Stimulated activated CD4-positive, alpha-beta T cell treated with anti-CD3 and anti-CD28 coated beads, Interleukin-12 subunit alpha, Interleukin-12 subunit beta, amount 100 ng/mL, for 4 hours (primary cell): ENCODE measurements at places on chromosomes 6 and 20.
A peak's percentile ranks its signal among the peaks of the same experiment; 100 is the strongest.

GRCh38 chr6:144285798-144286502 lies 815 bp downstream of the UTRN start:
- peak; percentile 32 for DNase-seq

- no peak for DNase-seq
Measured at GRCh38 chr6:79334674-79335073, 100.2 kb upstream of the HMGN3 start.

- no peak for DNase-seq
Measured at GRCh38 chr6:167034056-167034455, 34.9 kb downstream of the CEP43 start.

- DNase-seq = no peak
Measured at GRCh38 chr6:151963001-151963400, 155.5 kb downstream of the ESR1 start.

DNA sequence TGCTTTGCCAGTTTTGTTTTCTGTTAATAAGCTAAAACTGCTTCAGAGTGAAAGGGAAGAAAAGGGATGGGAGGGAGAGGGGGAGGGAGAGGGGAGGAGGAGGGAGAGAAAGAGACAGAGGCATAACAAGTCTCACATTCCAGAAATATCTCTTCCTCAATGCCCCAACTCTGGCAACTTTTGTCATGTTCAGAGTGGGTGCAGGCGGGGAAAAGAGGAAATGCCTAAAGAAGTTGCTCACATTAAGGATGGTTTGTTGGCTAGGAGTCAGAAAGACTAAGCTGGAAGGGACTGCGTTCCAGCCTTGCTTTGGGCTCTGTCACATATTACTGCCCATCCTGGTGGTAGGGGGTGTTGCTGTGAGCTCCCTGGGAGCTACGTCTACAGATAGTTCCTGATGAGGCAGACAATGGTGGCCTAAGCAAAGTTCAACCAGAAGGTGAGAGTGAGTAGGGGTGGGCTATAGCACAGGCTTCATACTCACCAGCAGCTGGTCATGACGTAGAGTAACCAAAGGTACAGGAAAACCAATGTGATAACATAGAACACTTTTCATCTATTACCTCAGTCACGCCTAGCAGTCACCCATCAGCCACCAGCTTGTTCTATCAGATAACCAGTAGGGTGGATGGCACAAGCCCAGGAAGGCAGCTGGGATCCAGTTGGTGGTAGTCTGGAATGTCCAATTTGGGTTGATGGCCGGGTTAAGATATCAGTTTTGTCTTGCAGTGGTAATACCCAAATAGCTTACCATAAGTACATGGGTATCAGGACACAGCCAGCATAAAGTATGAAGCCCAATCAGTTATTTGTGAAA lies 2.1 kb downstream of the TSPYL4 start:
- no peak for DNase-seq

GRCh38 chr6:30960907-30961673 lies 20.3 kb downstream of the MUCL3 start:
- DNase-seq = no peak

- no peak for DNase-seq
Measured at GRCh38 chr20:18663932-18664331, 76.1 kb downstream of the DTD1 start.

GRCh38 chr6:42885702-42886101 lies 6.3 kb downstream of the RPL7L1 start:
- no peak for DNase-seq

DNA sequence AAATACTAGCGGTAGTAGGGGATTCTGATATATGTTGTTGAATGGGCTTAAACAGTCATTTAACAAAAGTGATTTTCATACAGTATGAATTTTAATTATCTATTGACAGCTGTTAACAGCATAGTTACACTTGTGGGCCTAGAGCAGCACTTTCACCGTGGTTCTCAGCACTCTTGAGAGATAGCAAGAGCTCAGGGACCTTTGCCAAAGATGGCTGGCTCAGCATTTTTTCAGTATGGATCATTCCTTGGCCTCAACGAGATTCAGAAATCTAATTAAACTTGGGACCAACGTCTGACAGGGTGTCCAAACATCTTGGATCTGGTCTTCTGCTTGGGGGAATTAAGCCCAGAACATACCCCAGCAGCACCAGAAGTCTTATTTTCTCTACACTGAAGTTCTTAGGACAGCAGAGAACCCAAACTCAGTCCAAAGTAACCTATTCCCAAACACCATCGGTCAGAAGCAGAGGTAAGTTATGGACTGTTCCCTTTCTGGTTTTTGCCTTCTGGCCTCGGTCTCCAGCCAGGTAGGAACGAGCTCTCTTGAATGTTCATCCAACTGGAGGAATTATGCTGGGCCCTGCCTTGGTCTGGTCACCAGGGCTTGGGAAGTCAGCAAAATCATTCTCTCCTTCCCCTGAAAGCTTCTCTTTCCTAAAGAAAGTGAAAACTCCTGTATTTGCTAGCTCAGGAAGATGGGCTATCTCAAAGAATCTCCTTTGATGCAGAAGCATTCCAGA lies 25.7 kb downstream of the PRPH2 start:
- no peak for DNase-seq

- DNase-seq = no peak
Measured at GRCh38 chr6:45417436-45417835, 39.7 kb upstream of the SUPT3H start.

DNA sequence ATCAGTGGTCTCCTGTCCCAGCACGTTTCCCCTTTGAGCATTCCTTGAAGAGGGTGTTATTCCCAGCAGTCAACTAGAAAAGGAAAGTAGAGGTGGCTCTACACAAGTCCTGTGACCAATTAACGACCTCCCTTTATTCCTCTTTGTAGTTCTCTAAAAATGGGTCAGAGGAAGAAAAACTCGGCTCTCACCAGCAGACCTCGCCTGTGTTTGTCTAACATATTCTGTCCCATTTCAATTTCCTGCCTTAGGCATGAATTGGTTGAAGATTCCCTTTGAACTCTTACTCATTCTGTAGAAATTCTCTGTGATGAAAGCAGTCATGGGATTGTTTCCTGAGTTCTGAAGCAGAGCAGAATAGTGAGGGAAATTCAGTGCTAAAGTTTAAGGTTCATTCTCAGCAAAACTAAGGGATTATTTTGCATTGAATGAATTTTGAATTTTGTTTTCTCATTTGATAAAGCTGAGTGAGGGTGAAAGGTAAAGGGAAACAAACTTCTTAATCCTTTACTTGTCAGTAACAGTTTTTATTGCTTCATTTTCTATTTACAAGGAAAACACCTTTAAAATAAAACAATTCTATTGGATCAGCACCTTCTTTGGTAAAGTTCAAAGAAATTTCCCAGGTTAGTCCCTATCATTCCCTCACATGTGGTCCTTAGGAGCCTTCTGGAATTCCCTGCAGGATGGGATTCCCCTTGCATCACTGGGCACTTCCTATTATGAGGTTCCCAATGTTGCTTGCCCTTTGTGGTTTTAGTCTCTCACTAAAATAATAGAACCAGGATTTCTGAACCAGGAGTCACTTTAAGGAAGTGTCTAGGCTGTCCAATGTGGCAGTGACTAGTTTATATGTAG lies 105.8 kb downstream of the SLX4IP start:
- no peak for DNase-seq
